ENCODE measurements at places on chromosomes 16 and 17.

GRCh38 chr16:89439659-89440058 lies 50.7 kb downstream of the ANKRD11 start:
- DNase-seq = no peak

DNA sequence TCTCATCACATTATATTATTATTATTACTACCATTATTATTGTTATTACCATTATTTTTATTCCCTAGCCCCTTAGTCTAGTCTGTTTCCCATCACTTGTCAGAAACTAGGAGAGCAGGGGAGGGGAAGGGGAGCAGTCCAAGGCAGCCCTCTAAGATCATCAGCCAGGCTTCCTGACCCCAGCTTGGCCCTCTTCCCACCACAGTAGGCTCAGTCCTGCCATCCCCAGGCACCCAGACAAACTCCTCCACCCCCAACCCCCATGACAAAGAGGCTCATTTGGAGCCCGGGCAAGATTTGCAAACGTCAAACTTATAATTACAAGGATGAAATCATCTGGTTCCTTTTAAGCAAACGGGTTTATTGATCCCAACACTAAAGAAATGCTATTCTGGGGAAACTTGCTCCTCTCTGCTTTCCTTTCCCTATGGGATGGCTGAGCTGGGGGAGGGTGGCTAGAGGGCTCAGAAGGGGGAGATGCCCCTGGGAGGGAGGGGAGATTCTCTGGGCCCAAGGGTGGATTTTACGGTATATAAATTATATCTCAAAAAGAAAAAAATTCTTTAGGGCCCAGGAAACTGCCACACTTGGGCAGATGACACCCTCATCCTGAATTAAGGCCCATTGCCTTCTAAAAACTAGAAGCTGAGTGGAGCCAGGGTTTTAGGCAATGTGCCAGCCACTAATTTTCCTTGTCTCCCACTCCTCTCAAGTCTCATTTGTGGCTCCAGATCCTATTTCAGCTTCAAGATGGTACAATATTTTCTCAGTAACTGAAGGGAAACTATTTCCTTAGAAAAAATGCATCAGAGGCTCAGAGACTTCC lies 4.4 kb upstream of the CBFB start:
- DNase-seq = no peak

DNA sequence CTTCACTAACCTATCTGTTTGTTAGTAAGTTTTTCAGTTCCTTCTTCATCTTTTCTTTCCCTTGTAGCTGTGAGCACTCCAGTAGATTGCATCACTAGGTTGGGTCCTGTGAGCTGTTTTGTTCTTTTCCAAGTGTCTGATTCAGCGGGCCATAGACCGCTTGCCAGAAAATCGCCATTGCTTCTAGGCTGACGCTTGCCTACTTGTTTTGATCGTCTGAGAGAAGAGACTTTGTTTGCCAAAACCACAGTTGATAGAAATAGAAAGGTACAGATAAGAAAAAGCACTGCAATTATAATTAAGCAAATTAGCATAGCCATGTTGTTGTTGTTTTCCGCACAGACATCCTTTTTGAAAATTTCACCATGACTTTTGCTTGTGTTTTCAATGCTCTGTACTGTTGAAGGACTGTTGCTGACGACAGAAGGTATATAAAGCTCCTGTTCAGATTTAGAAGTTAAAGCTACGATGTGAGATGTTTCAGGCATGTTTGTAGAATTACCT lies 3.1 kb downstream of the EVI2A start:
- DNase-seq = peak; percentile 36

GRCh38 chr17:17043461-17044271 lies 1.4 kb downstream of the MPRIP start:
- peak; percentile 10 for DNase-seq

GRCh38 chr17:61478026-61478789 lies 26.0 kb downstream of the TBX4 start:
- DNase-seq = no peak

GRCh38 chr16:48946686-48947370 lies 334.8 kb downstream of the CBLN1 start:
- DNase-seq = no peak

DNA sequence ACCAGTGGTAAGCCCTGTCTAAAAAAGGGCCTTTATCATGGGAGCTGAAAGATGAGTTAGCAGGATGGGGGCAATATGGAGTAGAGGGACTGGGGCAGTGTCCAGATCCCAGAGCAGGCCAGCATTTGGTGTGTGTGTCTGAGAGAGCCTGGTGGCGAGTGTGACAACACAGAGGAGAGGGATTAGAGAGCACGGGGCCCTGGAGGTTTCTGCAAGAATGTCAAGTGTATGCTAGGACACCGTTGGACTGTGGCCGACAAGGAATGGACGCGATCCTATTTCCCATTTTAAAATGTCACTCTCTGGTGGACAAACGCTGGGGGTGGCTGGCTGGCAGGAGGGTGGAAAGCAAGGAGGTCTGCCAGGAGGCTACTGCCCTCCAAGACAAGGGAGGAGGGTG lies 12.4 kb downstream of the TAC4 start:
- no peak for DNase-seq

- DNase-seq = no peak
Observed at GRCh38 chr17:21277332-21277731, 7.2 kb upstream of the MAP2K3 start.

- peak; percentile 7 for DNase-seq
Observed at GRCh38 chr17:45353043-45353442, 36.2 kb upstream of the MAP3K14 start.

DNA sequence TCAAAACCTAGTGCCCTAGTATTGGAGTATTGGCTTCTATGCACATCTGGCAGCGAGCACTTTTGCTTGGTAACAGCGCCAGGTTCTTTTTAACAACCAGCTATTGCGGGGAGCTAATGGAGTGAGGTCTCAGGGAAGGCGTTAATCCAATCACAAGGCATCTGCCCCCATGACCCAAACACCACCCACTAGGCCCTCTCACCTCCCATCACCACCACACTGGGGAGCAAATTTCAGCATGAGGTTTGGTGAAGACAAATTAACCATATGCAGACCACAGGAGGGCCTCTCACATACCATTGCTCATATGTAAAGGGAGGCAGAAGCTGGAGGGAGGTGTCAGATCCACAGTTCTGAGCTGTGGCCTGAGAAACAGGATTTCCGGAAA lies 893 bp upstream of the ODF4 start:
- DNase-seq = no peak

DNA sequence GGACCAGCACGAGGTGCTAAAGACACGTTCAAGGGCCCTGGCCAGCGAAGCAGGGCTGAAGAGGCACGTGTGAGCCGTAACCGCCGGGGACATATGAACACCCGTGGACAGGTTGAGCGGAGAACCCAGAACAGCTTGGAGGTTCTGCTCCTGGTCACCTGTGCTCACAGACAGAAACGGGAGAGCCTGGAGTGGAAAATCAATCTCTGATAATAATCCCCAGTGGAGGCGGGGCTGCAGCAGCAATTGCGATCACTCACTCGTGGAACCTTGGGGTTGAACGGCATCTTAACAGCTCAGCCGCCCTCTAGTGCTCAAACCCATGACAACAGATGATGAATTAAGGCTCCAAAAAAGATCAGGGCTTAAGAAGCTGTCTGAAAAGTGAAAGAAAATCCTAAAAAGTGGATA lies 25.6 kb downstream of the WIPI1 start:
- DNase-seq = no peak

GRCh38 chr16:70714581-70715054 lies 28.8 kb upstream of the MTSS2 start:
- DNase-seq = no peak

- DNase-seq = no peak
Observed at GRCh38 chr16:85136213-85136701, 24.0 kb upstream of the CIBAR2 start.

GRCh38 chr17:60604686-60605334 lies 4.8 kb downstream of the PPM1D start:
- DNase-seq = peak; percentile 93

- no peak for DNase-seq
Observed at GRCh38 chr16:79792664-79793351, 192.3 kb upstream of the MAF start.

GRCh38 chr17:17555906-17556305 lies 35.6 kb downstream of the PEMT start:
- DNase-seq = no peak

GRCh38 chr17:19461116-19461515 lies 50.1 kb downstream of the RNF112 start:
- DNase-seq = no peak

GRCh38 chr17:56536766-56537165 lies 56.7 kb upstream of the NOG start:
- DNase-seq = no peak

- DNase-seq = peak; percentile 46
Observed at GRCh38 chr17:31008374-31009041, 37.7 kb downstream of the RNF135 start.

GRCh38 chr16:83520596-83520995 lies 287.2 kb upstream of the HSBP1 start:
- DNase-seq = no peak

DNA sequence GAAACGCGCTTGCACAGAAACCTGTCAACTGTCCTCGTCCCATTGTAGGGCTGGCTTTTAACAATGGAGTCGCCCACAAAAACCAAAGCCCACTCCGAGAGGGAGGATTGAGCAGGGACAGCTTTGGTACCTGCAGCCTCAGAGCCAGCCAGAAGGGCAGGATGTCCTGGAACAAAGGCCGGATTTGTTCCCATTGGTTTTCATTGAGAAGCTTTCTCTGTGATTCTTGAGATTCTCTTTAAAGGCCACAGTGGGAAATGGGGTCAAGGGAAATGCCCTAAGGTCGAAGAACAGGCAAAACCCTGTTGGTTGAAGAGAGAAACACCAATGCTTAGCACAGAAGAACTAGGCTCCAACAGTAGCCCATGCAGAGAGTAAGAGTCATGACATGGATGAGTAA lies 65.4 kb downstream of the C16orf78 start:
- no peak for DNase-seq

GRCh38 chr17:81648013-81648706 lies 8.2 kb downstream of the PDE6G start:
- no peak for DNase-seq

GRCh38 chr17:60333628-60334031 lies 58.3 kb downstream of the USP32 start:
- no peak for DNase-seq

GRCh38 chr16:54508351-54508750 lies 221.8 kb upstream of the IRX3 start:
- no peak for DNase-seq

DNA sequence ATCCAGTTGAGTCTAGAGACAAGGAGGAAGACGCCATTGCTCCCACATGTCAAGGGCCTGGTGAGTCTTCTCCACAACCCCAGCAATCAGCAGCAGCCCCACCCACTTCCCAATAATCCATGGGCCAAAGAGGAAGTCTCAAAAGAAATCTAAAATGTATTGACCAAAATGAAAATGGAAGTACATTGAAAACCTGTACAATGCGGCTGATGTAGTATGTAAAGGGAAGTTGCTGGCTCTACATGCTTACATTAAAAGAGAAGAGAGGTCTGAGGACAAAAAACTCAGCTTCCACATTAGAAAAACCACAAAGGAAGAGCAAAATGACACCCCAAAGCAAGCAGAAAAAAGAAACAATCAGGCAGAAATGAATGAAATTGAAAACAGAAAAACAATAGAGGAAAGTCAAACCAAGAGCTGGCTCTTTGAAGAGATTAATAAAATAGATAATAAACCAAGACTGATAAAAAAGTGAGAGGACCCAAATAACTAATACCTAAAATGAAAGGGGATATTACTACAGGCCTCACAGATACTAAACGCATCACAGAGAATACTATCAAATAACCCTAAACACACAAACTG lies 100.6 kb upstream of the METRNL start:
- no peak for DNase-seq

DNA sequence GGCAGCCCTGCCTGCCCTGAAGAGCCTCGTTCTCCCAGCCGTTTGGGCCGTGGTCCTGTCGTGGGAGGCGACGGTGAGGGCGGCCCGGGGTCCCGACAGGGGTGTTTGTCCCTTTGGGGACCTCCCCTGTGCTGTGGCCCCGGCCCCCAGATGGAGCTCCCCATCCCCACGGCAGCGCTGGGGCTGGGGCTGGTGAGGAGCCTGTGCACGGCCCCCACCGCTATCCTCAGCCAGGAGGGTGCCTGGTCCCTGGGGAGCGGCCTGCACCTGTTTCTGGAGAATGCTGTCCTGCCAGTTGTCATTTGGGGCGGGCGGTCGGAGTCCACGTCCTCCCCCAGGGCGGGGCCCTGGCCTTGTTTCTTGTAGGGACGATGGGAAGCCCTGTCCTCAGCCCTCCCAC lies 6.6 kb downstream of the CAPN15 start:
- no peak for DNase-seq

GRCh38 chr17:10790491-10791401 lies 13.2 kb downstream of the TMEM238L start:
- no peak for DNase-seq

DNA sequence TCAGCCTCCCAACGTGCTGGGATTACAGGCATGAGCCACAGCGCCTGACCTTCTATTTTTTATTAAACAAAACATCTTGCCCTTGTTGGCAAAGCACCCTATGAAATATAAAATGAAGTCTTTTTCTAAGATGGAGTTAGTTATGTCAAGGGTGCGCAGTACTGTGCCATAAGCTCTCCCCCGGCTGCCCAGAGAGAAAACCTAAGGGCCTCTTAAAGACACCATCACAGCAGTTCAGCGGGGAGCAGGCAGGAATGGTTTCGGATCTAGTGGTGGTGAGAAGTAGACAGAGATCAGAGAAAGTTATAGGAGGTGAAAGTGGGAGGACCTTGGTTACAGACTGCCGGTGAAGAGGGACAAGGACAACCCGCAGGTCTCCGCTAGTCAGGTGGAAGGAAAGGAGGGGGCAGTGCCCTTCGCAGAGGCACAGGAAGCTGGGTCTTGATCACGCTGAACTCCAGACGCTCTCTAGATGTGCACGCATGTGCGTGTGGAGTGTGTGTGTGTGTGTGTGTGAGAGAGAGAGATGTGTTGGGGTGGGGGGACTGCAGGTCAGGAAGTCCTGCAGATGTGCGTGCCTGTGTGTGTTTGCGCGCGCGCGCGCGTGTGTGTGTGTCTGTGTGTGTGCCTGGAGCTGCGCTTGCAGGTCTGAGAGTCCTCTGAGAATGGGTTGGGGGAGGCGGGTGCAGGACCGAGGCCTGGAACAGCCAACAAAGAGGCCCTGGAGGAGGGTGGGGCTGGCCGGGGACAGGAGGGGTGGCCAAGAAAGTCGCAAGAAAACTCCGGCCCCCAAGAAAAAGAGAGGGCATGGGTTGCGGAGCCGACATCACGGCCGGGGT lies 748 bp upstream of the CMTM3 start:
- DNase-seq = no peak

- no peak for DNase-seq
Observed at GRCh38 chr17:57068222-57068658, 16.8 kb upstream of the AKAP1 start.

- peak; percentile 85 for DNase-seq
Observed at GRCh38 chr17:17921192-17922069, 50.8 kb downstream of the TOM1L2 start.

DNA sequence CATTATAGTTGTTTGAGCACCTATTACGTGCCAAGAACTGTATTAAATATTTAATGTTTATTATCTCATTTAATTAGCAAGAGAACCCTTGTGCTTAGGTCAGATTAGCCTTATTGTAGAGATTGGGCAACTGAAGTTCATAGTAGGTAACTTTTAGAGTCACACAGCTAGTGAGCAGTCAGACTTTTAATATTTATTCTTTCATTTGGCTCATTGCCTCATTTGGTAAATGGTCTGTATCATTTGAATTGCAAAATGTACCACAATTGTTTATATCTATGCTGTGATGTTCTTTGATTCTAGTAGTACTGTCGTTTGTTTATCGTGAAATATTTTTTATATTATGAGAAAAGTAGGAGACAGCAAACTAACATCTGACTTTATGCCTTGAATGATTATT lies 7.6 kb downstream of the CLTC start:
- no peak for DNase-seq

GRCh38 chr17:55576996-55577586 lies 65.8 kb upstream of the SMIM36 start:
- peak; percentile 10 for DNase-seq

GRCh38 chr16:86651823-86652222 lies 73.5 kb downstream of the FOXL1 start:
- no peak for DNase-seq
